Smooth muscle cell of the brain vasculature (primary cell): ENCODE measurements at places on chromosomes 11 and 22.

GRCh38 chr22:42933485-42934091 lies 76.5 kb upstream of the ARFGAP3 start:
- DNase-seq, result peak; percentile 82

- no peak for DNase-seq
These were observed 21.6 kb downstream of the NNMT start for GRCh38 chr11:114317787-114318137.

GRCh38 chr11:94315664-94316063 lies 11.3 kb downstream of the IZUMO1R start:
- no peak for DNase-seq

DNA sequence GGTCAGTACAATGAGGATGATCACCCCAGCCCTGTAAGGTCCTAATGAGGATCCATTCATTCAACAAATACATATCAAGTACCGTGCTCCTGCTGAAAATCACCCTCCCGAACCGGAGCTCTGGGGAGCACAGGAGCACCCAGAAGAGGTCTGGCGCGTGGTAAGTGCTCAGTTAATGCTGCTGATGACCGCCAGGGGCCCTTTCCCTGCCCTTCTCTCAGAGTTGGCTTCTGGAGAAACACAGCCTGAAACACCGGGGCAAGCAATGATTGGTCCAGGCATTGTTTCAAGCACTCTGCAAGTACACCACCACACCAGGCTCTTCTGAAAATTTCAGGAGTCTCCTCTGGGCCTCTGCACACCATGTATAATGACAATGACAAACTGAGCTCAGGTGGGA lies 3.8 kb upstream of the CCDC86 start:
- DNase-seq, result no peak

GRCh38 chr11:128608746-128609407 lies 21.5 kb upstream of the ETS1 start:
- DNase-seq, result no peak

DNA sequence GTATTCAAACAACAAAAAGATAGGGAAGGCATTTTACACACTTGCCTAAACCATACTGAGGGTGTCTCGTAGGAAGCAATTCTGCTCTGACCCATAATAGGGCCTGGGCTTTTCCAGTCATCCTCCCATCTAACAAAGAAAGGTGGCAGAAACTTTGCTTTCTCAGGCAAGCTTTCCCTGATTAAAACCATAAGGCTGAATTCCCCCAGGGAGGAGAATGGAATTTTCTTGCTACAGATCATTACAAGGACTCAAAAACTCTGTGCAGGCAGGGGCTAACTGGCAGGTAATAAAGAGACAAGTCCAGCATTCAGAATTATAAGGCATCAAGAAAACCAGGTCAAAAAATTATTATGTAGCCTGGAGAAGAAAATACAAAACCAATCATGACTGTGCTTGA lies 90.4 kb downstream of the RBFOX2 start:
- no peak for DNase-seq

- no peak for DNase-seq
These were observed 24.8 kb downstream of the RNF169 start for GRCh38 chr11:74773476-74773875.

GRCh38 chr22:50245214-50246072 lies 620 bp upstream of the TUBGCP6 start:
- no peak for DNase-seq

- DNase-seq, result peak; percentile 69
These were observed 29.6 kb downstream of the TMEM184B start for GRCh38 chr22:38243007-38243765.

DNA sequence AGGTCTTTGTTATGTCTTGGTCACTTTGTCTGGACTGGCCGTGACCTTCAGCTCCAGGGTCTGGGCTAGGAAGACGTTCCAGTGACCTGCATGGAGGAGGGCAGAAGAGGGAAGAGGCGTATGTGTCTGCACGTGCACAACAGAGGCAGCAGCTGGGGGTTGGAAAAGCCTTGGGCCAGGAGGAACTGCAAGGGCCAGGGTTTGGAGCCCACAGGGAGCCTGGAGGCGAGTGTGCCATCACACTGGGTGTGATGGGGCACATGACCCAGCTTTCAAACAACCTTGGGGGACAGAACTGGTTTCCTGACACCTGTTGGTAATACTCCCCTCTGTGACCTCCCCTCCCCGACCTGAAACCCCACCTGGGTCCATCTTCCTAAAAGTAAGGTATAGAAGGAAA lies 34.7 kb downstream of the CHRDL2 start:
- no peak for DNase-seq

DNA sequence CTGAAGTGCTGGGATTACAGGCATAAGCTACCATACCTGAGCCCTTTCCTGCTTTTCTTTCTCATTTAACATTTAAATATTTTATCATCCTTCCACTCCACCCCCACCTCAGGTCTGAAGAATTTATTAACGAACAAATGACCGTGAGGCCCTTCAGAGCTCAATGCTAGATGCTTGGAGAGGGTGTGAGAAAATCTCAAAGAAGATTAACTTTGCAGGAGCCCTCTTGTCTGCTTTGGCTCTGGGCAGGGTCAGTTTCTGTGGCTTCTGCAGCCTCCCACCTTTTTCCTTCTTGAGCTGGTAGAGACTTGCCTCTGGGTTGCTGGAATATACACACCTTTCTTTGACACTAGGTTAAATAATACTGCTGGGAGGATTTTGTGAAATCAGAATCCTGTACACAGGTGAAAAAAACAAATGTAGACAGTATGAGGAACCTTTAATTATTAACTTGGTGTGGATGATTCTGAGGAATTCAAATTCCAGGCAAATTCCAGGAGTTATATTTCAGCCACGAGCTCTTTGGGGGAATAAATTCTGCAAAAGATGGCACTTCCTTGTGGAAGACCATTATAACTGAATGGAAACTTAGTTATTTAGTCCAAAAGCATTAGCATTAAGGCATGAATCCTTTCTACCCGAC lies 3.4 kb upstream of the ZBTB44 start:
- DNase-seq, result no peak

- no peak for DNase-seq
These were observed 23.8 kb downstream of the MICAL3 start for GRCh38 chr22:18000441-18001039.

GRCh38 chr11:36239636-36240035 lies 49.6 kb downstream of the COMMD9 start:
- no peak for DNase-seq

- no peak for DNase-seq
These were observed 801 bp downstream of the SESN3 start for GRCh38 chr11:95229993-95230809.

- no peak for DNase-seq
These were observed 12.8 kb downstream of the MAPK8IP2 start for GRCh38 chr22:50613291-50613981.
